SHP77 treated with DMSO at 0.1 percent for 48 hours (cell line): ENCODE measurements at places on chromosomes 4 and X.

DNA sequence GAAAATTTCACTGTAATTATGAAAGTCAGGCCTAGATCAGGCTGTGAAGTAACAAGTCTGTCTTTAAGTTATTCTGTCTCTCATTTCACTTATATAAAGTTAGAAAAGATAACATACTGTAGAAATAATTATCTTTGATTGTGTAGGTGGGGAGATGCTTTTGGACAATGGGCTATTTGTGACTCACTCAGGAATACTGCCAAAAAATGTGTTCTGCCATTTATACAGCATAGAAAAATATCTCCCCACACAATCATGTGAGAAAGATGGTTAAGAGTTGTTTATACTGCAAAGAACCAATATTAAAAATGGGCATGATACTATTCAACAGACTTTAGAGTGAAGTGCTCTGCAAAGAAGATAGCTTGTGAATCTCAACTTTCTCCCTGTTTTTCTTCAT, 95.0 kb upstream of the GABRA2 start:
- no peak for DNase-seq

GRCh38 chr4:88159229-88159725, 838 bp upstream of the ABCG2 start:
- DNase-seq = no peak

DNA sequence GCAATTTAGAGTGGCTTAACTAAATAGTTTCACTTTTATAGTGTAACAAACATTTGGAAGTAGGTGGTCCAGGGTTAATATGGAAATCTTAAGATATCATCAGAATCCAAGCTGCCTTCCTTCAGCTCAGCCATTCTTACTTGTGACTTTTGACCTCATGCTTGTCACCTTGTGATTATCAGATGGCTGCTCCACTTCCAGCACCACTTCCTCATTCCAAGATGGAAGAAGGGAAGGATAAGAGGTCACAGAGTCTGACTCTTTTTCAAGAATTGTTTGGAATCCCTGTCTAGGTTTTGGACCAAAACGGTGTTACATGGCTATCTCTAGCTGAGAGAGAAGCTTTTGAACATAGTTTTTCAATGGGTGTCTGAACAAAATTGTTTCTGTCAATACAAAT, 39.9 kb downstream of the MTTP start:
- DNase-seq = no peak

DNA sequence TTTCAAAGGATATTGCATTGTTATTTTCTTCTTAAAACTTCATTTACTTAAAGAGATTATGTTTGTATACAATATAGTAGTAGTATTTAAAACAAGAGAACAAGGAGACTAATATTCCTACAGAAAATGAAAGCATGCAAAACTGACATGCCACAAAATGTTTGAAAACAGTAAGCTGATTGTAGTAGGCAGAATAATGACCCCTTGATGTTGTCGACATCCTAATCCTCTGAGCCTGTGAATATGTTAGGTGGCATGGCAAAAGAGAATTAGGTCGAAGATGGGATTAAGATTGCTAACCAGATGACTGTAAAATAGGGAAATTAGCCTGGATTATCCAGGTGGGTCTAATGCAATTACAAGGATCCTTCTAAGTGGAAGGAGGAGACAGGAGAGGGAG, 522.2 kb upstream of the NR3C2 start:
- DNase-seq = no peak

GRCh38 chr4:76624931-76625715, 190.1 kb downstream of the SHROOM3 start:
- DNase-seq = no peak

- DNase-seq = no peak
These were observed 520 bp upstream of the SRP72 start for GRCh38 chr4:56466910-56467283.
